Cortex of kidney (tissue), 1 donor: ENCODE measurements at places on chromosomes 4 and X.

GRCh38 chrX:68870357-68870756 lies 41.5 kb downstream of the EFNB1 start:
- no peak for DNase-seq

DNA sequence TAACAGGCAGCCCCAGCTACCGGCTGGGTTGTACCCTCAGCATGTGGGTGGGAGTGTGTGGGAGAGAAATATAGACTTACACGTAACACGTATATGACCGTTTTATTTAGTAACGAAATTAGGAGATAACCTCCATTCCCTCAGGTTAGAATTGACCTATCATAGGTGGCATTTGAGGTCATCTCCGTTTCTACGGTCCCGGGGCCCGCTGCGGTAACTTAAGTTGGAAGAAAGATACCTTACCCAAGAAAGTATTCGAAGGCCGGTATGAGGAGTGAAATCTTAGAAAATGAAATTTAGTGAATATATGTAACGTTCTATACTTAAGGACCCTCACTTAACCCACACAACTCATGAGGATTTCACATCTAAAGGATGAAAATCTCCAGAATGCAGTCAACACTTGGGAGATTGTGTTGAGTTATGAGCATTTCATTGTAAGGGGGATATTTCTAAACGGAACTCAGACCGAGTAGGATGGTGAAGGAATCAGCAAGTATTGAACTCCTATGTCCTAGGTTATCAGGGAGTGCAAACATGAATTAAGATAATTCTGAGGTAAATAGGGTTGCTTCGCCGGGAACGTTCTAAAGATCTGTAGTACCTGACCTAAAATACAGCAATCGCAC lies 891 bp downstream of the CISD2 start:
- DNase-seq: no peak

GRCh38 chr4:37661772-37662171 lies 24.4 kb downstream of the RELL1 start:
- no peak for DNase-seq

DNA sequence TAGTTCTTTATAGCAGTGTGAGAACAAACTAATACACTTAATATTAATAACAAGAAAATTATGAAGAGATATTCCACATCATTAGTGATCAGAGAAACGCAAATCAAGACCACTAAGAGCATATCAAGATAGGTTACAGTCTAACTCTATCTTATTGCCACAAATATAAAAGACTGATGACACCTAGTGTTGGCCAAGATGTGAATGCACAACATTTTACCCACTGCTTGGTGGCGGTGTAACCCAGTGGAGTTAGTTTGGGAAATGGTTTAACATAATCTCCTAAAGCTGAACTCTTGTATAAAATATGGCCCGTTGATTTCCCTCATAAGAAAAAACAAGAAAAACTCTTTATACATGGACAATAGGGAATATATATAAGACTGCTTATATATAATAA lies 92.4 kb downstream of the SLITRK2 start:
- no peak for DNase-seq

DNA sequence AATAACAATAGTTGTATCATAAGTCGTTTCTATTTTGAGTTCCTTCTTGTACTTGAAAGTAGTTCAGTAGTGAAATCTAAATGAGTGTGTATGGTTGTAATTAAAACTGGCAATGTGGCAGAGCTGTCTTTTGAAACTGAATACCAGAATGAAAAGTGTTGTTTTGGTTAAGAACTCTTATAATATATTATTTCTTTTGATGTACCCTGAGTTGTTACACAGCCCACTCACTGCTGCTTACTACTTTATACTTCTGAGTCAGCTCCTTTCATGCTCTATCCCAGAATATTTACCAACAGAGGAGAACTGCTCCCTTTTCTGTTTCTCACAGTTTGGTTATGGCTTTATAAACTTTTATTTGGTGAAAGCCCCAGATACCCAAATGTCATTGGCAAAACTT lies 28.8 kb downstream of the FAM199X start:
- DNase-seq: no peak

DNA sequence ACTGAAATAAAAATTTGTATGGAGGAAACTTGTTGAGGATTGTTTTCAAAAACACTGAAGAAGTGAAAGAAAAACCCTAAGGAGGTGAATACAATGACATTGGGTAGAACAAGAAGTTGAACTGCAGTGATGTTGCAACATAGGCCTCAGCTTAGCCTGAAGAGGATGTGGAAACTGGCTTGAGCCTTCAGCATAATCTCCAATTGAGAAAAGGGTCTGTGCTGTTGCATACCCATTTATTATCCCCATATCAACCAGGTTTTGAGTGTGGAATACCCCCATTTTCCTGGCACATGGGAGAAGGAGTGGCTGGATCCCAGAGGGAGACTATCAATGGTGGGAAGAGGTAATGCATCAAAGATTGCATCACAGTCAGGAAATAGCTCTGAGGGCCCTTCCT lies 695.0 kb upstream of the HS3ST1 start:
- no peak for DNase-seq

GRCh38 chr4:156102411-156102810 lies 148.7 kb upstream of the CTSO start:
- DNase-seq: no peak

DNA sequence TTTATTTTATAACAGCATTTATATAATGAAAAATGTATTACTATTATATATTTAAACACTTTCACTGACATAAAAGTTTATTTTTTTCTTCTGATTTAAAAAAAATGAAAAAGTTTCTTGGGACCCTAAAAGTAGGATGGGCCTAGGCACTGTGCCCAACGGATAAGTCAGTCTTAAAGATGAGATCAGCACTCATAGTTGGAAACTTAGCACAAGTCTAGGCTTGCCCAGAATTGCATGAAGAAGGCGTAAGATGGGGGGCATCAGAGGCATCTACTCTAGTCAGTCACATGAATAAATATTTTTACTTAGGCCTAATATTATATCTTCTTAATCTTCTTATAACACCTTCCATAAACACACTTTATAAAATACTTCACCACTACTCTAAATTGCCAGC lies 306.7 kb upstream of the GRID2 start:
- no peak for DNase-seq

- DNase-seq: no peak
Measured at GRCh38 chr4:72136429-72136828, 104.6 kb downstream of the NPFFR2 start.

- no peak for DNase-seq
Measured at GRCh38 chr4:86991994-86992393, 57.2 kb downstream of the AFF1 start.

- DNase-seq: no peak
Measured at GRCh38 chr4:159487284-159487747, 384.4 kb downstream of the RAPGEF2 start.

- DNase-seq: no peak
Measured at GRCh38 chr4:44071959-44072955, 376.4 kb downstream of the KCTD8 start.

DNA sequence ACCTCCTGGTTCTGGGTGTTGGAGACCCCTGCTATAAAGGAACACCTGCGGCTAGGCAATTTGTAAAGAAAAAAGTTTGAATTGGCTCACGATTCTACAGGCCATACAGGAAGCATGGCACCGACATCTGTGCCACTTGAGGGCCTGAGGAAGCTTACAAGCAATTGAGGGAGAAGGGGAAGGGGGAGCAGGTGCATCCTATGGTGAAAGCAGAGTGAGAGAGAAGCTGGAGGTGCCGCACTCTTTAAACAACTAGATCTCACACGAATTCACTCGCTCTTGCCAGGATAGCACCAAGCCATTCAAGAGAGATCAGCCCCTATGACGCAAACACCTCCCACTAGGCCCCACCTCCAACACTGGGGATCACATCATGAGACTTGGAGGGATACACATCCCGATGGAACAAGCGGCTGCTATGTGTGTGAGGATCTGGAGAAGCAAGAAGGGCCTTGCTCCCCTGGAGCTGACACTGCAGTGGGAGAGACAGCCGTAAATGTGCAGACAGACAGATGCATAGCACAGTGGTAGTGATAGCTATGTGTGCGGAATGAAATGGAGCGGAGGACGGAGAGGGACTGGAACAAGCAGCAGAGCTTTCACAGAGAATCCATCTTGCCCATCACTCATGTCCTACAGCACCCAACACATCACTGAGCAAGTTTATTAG lies 60.7 kb upstream of the HELT start:
- no peak for DNase-seq

DNA sequence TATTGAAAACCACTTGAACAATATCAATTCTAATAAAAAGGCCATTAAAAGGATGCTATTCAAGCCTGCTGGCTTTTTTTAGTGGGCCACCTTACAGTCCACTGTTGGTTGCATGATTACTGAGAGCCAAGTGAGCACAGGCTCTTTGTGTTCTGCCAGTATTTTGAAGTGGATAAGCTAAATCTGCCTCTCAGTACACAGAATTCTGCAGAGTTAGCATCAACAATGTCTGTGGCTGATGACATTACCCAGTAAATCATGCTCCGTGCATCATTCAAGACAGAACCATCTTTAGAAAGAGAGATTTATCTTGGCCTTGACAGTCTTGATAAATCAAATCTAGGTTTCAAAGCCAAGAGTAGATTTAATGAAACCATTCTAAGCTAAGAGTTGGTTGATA lies 119.0 kb upstream of the GNPDA2 start:
- DNase-seq: no peak

GRCh38 chrX:33053001-33053400 lies 158.3 kb downstream of the DMD start:
- no peak for DNase-seq

- DNase-seq: no peak
Measured at GRCh38 chrX:72203421-72203820, 21.9 kb downstream of the PIN4 start.

DNA sequence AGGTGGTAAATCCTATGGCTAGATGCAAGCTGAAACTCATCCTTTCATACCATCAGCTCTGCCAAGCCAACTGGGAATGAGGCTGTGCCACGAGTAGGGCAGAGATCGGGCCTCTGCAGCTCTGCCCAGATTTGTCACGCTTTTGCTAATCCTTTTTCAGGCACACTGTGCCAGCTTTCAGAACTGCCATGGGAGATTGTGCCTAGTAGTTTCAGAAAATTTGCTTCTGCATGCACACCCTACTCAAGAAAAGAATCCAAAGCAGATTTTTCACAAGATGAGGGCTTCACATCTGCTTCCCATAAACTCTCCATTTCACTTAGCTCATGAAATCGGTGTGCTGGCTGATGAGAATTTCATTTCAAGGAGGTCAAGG lies 3.3 kb upstream of the ADH7 start:
- DNase-seq: no peak

GRCh38 chr4:18401425-18401824 lies 379.9 kb upstream of the LCORL start:
- no peak for DNase-seq

DNA sequence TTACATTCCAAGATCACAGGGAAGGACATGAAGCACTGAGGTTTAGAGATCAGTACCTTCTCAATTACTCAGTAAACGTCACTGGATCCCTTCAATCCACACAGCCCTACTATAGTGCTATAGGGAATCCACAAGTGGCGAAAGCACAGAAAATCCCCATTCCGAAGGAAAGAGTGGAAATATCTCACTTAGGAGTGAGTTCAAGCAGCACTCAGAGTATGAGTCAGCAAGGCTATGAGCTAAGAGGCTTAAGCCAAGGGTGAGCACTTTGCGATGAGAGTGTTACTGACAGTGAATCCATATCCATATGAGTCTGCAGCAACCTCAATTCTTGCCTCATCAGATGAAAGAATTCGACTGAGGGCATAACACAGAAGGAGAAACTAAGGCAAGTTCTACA lies 165.1 kb downstream of the VSIG4 start:
- DNase-seq: no peak

- DNase-seq: no peak
Measured at GRCh38 chrX:107563824-107564223, 64.5 kb upstream of the PRPS1 start.

GRCh38 chr4:139266583-139267257 lies 13.3 kb downstream of the MGARP start:
- DNase-seq: no peak

DNA sequence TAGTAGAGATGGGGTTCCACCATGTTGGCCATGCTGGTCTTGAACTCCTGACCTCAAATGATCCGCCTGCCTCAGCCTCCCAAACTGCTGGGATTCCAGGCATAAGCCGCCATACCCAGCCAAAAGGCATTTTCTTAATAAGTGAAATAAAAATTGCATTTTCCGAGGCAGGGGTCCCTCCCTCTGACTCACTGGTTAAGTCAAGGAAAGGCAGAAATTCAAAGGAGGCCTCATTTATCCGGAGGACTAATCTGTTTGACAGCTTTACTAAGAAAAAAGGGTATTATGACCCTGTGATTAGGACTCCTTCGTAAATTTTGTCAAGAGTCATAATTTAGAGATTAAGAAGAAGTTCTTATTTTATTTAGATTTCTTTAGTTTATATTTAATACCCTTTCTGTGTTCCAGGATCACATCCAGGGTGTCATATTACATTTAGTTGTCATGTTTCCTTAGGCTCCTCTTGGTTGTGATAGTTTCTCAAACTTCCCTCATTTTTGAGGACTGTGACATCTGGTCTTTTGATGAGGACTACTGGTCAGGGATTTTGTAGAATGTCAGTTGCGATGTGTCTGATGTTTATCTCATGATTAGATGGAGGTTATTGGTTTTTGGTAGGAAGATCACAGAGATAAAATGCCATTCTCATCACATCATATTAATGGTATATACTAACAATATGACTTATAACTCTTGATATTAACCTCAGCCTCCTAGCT lies 753.7 kb upstream of the AMOT start:
- no peak for DNase-seq

GRCh38 chr4:71195924-71196323 lies 142.9 kb upstream of the SLC4A4 start:
- DNase-seq: no peak

DNA sequence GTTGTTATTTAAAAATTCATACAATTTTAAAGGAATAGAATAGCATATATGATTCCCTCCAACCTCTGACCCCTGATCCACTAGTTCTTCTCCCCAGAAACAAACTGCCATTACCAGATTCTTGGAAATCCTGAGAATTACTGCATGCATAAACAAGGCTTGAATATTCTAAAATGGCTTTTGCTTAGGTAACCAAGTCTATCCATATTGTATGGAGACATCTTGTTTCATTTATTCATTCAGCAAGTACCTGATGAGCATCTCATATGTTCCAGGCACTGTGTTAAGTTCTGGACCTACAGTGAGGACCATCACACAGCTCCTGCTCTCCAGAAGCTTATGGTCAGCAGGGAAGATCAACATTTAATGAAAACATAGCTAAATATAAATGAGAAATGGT lies 49.4 kb downstream of the TMEM164 start:
- no peak for DNase-seq

GRCh38 chrX:156004740-156005139 lies 7.2 kb downstream of the IL9R start:
- DNase-seq: no peak

DNA sequence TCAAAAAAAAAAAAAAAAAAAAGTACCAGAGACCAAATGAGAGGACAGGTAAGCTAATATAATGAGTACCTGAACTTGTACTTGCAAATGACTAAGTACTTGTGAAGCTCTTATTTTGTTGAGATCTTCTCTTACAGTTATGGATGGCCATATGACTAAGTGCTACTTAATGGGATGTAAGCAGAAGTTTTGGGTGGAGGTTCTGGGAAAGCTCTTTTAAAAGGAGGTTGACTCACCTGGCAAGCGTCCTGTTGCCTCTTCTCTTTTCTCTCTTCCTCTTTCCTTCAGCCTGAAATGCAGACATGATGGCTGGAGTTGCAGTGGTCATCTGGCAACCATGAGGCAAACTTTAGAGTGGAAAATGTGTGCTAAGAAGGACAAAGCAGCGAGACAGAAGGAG lies 36.9 kb upstream of the MED14 start:
- DNase-seq: no peak
